Activated T-cell treated with anti-CD3 and anti-CD28 coated beads for 1 hour (primary cell): ENCODE measurements at places on chromosomes 6 and 20.

DNA sequence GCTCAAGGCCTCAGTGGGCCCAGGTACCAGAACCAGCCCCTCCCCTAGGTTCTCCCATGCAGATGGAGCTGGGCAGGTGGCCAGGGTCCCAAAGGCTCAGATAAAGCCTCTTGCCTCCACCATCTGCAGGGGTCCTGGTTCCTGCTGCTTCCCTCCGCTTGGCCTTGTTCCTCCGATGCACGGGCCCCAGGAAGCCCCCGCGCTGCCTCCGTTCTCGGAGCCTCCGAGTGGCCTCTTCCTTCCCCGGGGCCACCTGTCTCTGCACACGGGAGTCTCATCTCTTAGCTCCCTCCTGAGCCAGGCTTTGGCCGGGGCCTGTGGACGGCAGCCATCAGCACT is 1.9 kb upstream of the PTK6 start:
- DNase-seq, result no peak

DNA sequence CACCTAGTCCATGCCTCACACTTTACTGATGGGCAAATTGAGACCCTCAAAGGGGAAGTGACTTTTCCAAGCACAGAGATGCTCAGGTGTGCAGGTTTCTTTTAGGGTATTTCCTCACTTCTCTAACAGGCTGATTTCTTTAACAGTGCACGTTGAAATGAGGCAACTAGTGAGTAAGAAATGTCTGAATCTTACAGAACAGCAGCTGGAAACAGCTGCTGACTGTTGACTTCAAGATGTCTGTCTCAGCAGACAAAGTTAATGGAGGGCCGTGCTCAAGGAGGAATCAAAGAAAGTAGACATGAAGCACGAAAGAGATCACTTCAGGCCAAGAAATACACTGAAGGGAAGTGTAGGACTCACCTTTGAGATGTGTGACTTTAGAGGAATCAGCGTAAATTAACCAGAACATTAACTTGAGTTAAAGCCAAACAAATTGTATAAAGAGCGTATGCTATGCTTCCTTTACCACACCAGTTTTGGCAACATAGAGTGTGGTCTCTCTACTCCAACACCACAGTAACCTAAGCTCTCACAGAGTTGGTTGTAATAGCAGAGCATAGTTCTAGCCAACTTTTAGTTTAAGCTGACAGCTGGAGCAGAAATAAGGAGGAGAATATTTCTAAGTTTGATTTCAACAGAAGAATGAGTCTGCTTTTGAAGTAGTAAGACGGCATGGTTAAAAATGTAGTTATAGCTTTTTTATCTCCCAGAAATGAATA is 60.9 kb downstream of the SAMD3 start:
- DNase-seq, result no peak

DNA sequence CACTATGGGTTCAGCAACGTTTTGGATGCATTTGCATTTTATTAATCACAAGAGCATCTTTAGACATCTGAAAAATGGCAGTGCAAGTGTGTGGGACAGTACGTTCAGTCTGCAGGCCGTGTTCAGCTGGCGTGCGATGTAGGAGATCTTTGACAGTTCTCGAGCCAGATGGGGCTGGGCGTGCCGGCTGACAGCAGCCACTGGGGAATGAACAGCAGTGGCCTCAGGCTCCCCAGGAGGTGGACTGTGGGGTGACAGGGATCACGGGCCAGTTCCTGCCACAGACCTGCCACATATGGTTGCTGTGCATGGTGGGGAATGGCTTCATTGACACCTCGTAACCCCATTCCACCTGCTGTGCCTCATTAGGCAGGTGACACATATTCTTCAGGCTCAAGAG is 16.4 kb upstream of the MLN start:
- no peak for DNase-seq

DNA sequence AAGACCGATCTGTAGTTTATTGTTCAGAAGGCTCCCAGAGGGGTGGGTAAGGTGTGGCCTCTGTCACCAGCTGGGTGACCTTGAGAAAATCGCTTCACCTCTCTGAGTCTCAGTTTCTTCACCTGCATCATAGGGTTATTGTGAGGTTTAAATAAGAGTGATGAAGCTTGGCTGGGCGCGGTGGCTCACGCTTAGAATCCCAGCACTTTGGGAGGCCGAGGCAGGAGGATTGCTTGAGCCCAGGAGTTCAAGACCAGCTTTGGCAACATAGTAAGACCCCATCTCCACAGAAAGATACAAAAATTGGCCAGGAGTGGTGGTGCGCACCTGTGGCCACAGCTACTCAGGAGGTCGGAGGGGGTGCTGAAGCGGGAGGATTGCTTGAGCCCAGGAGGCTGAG is 36.0 kb downstream of the VSTM2L start:
- DNase-seq, result no peak

- no peak for DNase-seq
These were observed 15.2 kb downstream of the PI3 start for GRCh38 chr20:45189861-45190260.

GRCh38 chr6:31426395-31427354 is 23.3 kb downstream of the MICA start:
- no peak for DNase-seq

GRCh38 chr6:113423956-113424355 is 433.2 kb upstream of the MARCKS start:
- DNase-seq, result no peak

- DNase-seq, result no peak
These were observed 89.7 kb downstream of the HIVEP1 start for GRCh38 chr6:12101653-12102312.

DNA sequence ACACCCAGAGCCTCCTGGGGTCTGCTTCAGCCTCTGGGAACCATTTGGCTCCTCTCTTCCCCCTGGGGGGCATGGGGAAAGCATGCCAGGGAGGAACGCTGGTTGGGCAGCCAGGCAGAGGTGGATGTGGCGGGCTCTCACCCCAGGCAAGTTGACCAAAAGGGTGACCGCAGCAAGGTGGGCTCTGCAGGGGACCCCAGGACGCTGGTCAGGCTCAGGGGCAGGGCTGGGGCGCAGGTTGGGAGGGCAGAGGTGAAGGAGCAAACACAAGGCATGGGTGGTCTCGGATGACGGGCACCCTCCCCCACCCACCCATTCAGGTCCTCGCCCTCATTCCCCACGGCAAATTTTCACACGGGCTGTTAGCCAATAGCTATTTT is 30.2 kb upstream of the MRGBP start:
- no peak for DNase-seq

DNA sequence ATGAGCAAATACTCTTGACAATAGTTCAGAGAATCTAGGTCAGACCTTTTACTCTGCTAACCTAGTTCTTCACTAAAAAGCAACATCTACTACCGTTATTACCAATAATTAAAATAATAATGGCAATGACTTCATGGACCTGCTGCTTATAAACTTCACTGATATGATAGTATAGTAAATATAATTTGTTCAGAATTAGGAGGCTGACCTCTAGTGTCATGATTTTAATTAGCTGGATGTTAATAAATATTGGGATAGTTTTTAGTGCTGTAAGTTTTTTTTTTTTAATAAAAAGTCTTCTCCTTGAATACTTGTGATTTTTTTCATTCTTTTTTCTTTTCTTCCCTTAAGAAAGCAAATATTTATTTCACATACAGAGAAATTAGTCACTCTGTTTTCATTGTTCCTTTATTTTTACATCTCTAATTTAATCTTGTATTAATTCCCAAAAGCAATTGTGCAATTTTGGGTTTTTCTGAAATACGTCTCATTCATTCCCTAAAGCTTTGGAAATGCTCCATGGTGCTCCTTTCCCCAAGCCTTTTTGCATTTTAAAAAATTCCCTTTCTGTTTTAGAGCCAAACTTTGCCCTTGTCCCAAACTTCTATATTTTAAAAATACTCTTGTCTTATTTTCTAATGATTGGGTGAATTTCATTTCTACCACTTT is 46.6 kb upstream of the UST start:
- DNase-seq, result no peak

- DNase-seq, result no peak
These were observed 743 bp downstream of the CMTR1 start for GRCh38 chr6:37433657-37434271.
